ENCODE measurements at places on chromosomes 12 and 14.

- no peaks in the 10 kb centered on the region for H3K27me3 ChIP-seq
- H3K27ac ChIP-seq: no peak overlapping the region
- DNase-seq: no peak
- H3K36me3 ChIP-seq: no peaks in the 10 kb centered on the region
- no peaks in the 10 kb centered on the region for H3K4me1 ChIP-seq
- no peak overlapping the region for H3K4me3 ChIP-seq
These were observed 330.5 kb downstream of the AACS start for GRCh38 chr12:125395583-125396215.

GRCh38 chr12:87469295-87469694, 559.9 kb downstream of the C12orf50 start:
- no peak for DNase-seq
- H3K4me3 ChIP-seq: no peak overlapping the region
- no peaks in the 10 kb centered on the region for H3K4me1 ChIP-seq
- no peaks in the 10 kb centered on the region for H3K27me3 ChIP-seq
- no peak overlapping the region for H3K27ac ChIP-seq

- no peak overlapping the region for H3K4me3 ChIP-seq
- H3K27ac ChIP-seq: peak overlapping the region; percentile 56
- no peaks in the 10 kb centered on the region for H3K36me3 ChIP-seq
These were observed 47.4 kb downstream of the CALM1 start for GRCh38 chr14:90444077-90444696.

DNA sequence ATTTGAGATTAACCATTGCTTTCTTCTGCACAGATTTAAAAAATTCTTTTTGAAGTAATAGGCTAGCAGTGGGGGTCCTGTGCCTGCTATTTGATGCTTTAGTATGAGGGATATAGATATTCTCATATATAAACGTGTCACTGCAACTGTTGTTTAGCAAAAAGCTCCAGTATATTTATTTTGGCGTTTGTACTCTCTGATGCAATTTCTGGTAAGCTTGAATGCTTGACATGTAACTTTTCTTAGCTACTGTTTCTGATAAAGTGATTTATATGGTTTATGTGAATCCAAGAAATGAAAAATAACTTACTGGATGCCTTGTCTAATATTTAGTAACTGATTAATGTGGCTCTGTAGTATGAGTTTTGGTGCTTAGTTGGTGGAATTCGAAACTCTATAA, 77.1 kb downstream of the TTLL5 start:
- H3K27ac ChIP-seq: no peak overlapping the region
- H3K27me3 ChIP-seq: no peaks in the 10 kb centered on the region
- DNase-seq: no peak
- no peaks in the 10 kb centered on the region for H3K36me3 ChIP-seq
- H3K4me3 ChIP-seq: no peak overlapping the region

DNA sequence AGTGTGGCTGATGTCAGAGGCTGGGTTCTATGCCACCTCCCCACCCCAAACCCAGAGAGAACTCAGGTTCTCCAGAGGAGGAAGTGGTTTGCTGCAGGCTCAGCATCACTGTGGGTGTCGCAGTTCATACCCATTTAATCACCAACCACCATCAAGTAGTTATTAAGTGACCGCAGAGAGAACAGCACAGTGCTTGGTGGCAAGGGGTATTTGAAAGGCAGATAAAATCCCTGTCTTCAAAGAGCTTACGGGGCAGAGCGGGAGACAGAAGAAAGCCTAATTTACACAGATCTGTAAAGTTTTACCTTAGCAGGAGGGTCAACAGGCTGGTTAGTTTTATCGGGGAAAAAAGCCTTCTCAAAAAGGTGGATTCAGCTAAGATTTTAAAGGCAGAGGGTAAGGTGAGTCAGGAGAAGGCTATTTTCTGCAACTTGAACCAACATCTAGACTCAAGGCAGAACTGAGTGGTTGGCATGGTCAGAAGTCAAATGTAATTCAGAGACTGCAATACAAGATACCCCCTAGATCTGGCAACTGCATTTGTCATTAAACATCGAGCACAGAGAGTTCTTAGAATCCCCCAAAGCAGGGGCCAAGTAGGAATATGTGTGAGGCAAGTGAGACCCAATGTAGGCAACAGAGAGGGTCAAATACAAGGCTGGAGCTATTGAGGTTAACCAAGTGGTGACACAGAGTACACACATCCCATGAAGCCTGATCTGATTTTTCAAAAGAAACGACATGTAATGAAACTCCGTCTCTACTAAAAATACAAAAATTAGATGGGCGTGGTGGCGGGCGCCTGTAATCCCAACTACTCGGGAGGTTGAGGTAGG, 13.2 kb downstream of the PXN start:
- H3K27ac ChIP-seq: peak overlapping the region; percentile 1
- peaks cover 87% of the 10 kb centered on the region for H3K4me1 ChIP-seq
- no peaks in the 10 kb centered on the region for H3K36me3 ChIP-seq
- no peaks in the 10 kb centered on the region for H3K27me3 ChIP-seq
- H3K4me3 ChIP-seq: no peak overlapping the region
- DNase-seq: no peak

GRCh38 chr14:71328183-71328582, 420.9 kb downstream of the PCNX1 start:
- H3K27me3 ChIP-seq: no peaks in the 10 kb centered on the region
- no peaks in the 10 kb centered on the region for H3K36me3 ChIP-seq
- no peaks in the 10 kb centered on the region for H3K4me1 ChIP-seq
- H3K27ac ChIP-seq: no peak overlapping the region
- no peak for DNase-seq

DNA sequence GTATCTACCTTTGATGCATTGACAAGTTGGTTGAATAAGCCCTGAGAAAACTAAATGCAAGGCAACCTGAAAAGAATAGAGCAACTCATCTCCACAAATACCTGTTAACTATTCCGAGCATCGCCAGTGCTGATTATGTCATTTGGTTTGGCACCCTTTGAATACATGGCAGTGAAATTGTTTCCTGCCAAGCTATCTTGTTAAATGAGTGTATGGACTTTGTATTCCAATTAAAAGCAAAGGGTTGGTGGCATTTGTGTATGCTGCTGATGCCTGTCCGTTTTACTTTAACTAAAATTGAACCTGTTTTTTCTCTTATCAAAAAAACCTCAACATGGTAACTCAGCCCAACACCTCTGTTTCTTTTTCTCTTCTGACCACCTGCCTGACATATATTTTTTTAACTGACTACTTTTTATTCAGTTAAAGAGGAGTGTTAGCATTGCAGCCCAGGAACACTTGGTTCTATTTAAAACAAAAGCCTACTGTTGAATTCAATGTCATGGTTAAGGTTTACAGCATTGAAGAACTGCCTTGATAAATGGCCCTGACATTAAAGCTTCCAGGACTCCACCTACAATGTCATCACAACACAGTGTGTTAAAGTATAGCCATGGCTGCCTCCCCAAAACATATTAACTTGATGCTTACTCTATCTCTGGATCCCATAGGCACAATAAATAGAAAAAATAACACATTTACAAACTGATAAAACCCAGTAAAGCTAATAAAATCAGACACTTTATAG, 838.3 kb upstream of the NOVA1 start:
- no peak for DNase-seq
- H3K27ac ChIP-seq: no peak overlapping the region
- no peak overlapping the region for H3K4me3 ChIP-seq

- H3K36me3 ChIP-seq: no peaks in the 10 kb centered on the region
- DNase-seq: no peak
- H3K4me1 ChIP-seq: no peaks in the 10 kb centered on the region
- no peak overlapping the region for H3K27ac ChIP-seq
- no peak overlapping the region for H3K4me3 ChIP-seq
These were observed 17.5 kb upstream of the CPM start for GRCh38 chr12:68950511-68950910.

- no peaks in the 10 kb centered on the region for H3K36me3 ChIP-seq
- no peaks in the 10 kb centered on the region for H3K27me3 ChIP-seq
- H3K4me1 ChIP-seq: peaks cover 52% of the 10 kb centered on the region
- H3K4me3 ChIP-seq: peak overlapping the region; percentile 1
These were observed 85.3 kb downstream of the RFLNA start for GRCh38 chr12:124379938-124380754.

DNA sequence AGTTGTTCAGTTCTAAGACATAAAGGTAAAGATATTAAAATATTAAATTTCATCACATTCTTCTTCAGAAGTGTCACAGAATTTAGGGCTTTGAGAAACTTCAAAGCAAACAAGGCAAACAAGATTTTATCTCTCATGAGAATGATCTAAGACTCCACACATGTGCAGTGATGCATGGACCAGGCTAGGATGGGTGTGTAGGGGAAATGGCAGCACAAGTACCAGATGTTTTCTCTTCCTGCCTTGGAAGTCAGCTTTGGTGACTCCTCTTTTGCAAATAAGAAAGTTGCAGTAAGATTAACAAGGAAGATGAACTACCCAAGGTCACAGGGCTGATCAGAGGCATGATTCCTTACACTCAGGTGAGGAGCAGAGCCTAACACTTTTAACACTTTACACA, 163.8 kb upstream of the LMNTD1 start:
- no peaks in the 10 kb centered on the region for H3K36me3 ChIP-seq
- H3K4me3 ChIP-seq: no peak overlapping the region
- H3K27me3 ChIP-seq: no peaks in the 10 kb centered on the region
- no peaks in the 10 kb centered on the region for H3K4me1 ChIP-seq
- no peak for DNase-seq
- H3K27ac ChIP-seq: no peak overlapping the region

DNA sequence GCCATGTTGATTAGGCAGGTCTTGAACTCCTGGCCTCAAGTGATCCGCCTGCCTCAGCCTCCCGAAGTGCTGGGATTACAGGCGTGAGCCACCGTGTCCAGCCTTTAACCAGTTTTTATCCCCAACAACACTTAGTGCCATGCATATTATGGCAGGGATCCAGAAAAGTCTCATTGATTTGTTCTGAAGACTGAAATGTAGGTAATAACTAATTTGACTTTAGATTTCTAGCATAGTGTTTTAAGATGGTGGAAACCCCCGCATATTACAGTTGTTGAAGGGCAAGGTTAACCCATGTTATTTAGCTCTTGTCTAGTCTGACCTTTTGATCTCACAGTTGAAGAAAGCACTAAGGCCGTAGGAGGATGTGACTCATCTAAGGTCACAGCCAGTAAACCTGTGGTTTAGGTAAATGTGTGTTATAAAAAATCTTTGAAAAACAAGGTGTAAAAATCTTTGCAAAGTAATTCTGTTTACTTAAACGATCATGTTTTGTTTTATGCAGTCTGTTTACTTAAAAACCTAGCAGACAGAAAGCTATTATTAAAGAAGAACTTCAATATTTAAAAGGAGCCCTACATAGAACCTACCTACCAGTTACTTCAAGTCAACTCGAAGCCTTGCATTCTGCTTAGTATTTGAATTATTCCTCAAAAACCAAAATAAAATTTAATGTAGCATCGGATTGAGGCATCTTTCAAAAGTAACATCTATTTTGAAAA, 24.8 kb downstream of the BICDL1 start:
- H3K27me3 ChIP-seq: no peaks in the 10 kb centered on the region
- no peaks in the 10 kb centered on the region for H3K4me1 ChIP-seq
- no peak overlapping the region for H3K27ac ChIP-seq
- DNase-seq: no peak
- H3K36me3 ChIP-seq: no peaks in the 10 kb centered on the region

- no peak overlapping the region for H3K27ac ChIP-seq
- H3K27me3 ChIP-seq: no peaks in the 10 kb centered on the region
These were observed 29.7 kb downstream of the FRMD6 start for GRCh38 chr14:51681411-51681810.
